ENCODE measurements at places on chromosomes 7 and 10.

- no peak for DNase-seq
Measured at GRCh38 chr7:111568870-111569462, 6.7 kb upstream of the IMMP2L start.

DNA sequence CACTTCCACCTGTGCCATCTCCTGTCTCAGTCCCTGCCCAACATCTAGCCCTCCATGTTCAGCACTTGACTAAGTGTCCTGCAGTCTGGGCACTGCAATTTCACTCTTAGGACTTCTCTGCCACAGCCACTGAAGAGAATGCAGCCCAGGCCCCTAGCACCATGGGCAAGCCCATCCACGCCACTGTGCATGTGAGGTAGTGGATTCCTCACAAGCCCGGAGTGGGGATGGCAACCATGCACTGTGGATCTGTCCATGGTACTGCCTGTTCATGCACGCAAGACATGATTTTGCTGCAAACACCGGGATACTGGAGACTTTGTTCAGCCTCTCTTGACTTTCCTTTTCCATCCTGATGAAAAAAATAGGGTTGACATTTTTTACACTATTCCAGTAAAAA is 12.3 kb downstream of the DDC start:
- no peak for DNase-seq

DNA sequence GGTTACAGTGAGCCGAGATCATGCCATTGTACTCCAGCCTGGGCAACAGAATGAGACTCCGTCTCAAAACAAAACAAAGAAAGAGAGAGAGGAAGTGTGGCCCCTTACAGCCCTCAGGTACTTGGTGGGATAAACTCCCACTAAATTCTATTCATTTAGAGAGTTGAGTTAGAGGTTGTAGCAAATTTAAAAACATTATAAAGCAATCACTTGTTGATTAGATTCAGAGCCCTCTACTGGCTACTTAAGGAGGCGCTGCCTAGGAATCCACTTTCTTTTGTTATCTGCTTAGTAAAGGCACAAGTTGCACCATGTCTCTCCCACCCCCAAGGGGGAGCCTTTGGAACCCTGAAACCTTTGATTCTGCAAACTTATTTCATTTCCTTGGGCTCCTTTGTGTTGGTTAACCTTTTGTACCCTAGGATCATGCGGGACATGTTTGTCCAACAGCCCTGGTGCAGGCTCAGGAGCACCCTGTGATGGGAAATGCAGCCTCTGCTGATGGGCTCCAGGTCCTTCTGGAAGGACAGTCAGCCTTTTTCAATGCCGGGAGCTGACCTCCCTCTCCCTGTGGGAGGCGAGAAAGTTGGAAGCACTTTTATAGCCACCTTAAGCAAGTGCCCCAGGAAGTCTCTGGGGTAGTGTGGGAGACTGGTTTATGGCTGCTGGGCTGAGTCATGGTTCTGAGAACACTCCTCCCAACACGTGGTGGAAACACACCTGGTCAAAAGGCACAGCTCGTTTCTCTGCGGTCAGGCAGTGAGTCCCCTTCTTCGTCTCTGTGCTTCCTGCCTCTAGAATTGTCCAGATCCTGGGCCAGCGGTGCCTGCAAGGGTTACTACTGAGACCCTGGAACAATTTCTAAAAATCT is 2.3 kb downstream of the HKDC1 start:
- DNase-seq, result peak; percentile 97

GRCh38 chr10:69865450-69865849 is 63.7 kb downstream of the COL13A1 start:
- DNase-seq, result no peak

- DNase-seq, result peak; percentile 67
Measured at GRCh38 chr10:28179006-28179742, 123.7 kb downstream of the MPP7 start.

DNA sequence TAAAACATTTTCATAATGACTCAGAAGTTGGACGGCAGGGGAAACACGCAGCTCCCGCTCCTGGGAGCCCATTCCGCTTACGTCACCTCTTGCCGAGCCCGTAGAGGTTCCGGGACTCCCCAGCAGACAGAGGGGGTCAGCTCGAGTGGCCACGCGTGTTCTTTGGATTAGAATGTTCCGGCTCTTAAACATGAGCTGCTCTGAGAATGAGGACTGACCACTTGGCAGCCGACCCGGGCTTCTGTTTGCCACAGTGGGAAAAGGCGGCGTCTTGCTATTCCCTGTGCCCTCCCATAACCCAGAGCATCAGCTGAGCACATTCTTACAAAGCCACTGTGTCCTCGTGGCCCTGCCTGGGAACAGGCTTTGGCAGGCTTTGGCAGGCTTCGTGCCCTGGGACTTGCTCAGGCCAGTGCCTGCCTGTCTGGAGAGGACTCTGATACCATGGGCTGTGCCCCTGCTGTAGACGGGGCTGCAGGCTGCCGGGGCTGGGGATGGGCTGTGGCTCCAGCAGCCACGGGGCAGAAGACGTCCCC is 40.1 kb downstream of the PFKP start:
- no peak for DNase-seq

- DNase-seq, result no peak
Measured at GRCh38 chr7:45147858-45148652, 9.5 kb upstream of the RAMP3 start.

DNA sequence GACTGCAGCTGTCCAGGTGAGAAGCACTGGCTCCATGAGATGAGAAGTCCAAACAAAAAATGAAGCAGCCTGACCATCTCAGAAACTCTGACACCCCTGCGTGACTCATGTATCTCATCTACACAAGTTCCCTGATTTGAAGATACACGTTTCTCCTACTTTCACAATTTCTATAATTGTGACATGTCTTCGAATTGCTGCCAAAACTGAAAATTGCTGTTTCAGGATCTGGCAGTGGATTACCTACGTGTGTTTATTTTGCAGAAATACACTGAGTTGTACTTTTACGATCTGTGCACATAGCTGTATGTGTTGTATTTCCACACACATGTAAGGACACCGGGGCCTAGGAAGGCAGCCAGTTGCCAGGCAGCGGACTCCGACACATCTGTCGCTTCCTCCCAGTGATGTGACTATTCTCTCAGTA is 53.2 kb downstream of the LARP4B start:
- no peak for DNase-seq

- no peak for DNase-seq
Measured at GRCh38 chr7:74344132-74344496, 54.9 kb downstream of the CLIP2 start.

DNA sequence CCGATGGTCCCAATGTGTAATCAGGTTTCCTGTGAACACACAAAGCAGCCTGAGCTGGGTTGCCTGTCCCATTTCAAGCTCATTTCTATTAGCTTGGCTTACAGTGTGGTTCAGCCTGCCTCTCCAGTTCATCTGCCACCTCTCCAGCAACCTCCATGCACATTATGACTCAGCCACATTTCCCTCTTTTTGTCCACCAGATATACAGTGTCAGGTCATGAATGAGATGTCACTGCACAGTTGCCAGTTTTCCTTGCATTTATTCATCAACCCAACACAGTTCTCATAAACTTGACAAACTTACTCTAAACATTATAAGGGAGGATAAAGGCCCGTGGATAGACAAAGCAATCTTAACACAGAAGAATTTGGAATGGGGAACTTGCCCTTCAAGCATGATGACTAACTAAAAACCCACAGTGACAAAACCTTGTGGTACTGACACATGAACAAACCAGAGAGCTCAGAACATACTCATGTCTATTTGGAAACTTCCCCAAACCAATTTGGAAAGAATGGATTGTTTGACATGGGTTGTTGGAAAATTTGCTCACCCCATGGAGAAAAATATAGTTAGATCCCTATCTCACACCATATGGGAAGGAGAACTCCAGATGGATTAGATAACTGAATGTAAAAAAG is 2.5 kb upstream of the CFAP58 start:
- no peak for DNase-seq

GRCh38 chr7:70384024-70384423 is 747.9 kb upstream of the GALNT17 start:
- no peak for DNase-seq

DNA sequence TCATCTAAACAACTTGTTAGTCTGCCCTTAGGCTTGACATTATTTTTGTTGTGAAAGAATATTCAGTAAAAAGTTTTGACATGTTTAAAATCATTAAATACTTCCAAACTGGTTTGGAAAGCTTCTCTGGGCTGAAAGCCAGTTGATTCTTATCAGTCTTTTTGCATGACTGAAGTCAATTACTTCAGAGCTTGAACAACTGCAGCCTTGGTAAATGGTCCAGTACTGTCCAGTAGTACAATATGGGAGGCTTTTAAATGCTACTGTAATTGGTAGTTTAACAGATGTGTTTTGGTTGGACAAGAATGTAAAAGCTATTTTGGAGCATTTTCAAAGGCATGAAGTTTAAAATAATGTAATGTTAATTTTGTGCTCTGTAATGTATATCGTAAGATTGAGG is 103.4 kb downstream of the SDK1 start:
- DNase-seq, result no peak

GRCh38 chr10:109991266-109991855 is 16.4 kb upstream of the ADD3 start:
- no peak for DNase-seq

GRCh38 chr10:86207226-86207625 is 159.4 kb downstream of the GRID1 start:
- no peak for DNase-seq

- DNase-seq, result peak; percentile 77
Measured at GRCh38 chr10:50431791-50432190, 180.5 kb upstream of the ASAH2 start.

DNA sequence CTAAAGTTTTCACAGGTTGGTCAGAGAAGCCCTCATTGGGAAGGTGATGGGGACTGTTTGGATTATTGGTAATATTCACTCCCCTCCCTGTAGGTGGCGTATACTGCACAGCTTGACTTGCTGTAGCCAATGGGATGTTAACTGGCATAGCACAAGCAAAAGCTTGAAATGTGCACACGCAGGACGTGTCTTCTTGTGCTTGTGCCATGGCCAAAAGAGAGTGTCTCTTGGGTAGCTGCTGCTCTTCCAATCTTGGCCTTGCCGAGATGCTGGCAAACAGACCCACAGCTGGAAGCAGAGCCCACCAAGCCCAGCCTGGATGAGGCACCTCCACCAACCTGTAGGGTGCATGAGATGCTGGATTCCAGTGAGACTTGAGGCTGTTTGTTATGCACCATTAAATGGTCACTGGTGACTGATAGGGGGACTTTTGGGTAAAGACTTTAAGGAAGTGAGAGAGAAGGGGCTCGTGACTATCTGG is 266.0 kb downstream of the GRID1 start:
- peak; percentile 49 for DNase-seq

GRCh38 chr10:100114460-100114859 is 32.8 kb upstream of the CPN1 start:
- DNase-seq, result no peak

DNA sequence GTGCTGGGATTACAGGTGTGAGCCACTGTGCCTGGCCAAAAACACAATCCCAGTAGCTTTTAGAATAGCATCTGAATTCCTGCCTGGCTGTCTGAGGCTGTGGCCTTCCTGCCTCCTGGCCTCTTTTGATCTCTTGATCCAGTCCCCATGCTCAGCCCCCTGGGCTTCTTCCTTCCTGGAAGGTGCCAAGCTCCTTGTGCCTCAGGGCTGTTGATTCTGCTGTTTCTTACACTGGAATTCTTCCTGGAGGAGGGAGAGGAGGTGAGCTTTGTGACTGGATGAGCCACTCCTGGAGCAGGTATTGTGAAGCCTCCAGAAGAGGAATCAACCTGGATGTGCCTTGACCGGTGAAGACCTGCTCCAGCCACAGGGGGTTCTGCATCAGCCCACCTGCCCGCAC is 17.3 kb upstream of the MKI67 start:
- no peak for DNase-seq

- DNase-seq, result no peak
Measured at GRCh38 chr7:45888993-45889366, 692 bp downstream of the IGFBP1 start.

GRCh38 chr7:98795741-98796493 is 73.9 kb downstream of the TMEM130 start:
- DNase-seq, result no peak

DNA sequence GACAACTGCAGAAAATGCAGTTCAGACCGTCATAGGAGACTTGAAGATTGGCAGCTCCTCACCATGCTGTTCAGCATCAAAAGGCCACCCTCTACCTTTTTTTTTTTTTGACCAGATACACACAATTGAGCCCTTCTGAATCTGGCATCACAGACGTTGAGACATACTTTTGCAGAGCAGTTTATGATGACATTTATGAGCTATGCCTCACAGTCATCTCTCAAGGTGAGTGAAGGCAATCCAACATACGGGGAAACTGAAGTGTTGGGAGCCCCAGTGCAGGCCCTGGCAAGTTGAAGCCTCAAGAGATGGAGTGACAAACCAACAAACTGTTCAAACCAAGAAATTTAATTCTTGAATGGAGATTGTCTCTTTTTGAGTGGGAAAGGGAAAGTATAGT is 83.6 kb upstream of the DLX6 start:
- DNase-seq, result no peak

DNA sequence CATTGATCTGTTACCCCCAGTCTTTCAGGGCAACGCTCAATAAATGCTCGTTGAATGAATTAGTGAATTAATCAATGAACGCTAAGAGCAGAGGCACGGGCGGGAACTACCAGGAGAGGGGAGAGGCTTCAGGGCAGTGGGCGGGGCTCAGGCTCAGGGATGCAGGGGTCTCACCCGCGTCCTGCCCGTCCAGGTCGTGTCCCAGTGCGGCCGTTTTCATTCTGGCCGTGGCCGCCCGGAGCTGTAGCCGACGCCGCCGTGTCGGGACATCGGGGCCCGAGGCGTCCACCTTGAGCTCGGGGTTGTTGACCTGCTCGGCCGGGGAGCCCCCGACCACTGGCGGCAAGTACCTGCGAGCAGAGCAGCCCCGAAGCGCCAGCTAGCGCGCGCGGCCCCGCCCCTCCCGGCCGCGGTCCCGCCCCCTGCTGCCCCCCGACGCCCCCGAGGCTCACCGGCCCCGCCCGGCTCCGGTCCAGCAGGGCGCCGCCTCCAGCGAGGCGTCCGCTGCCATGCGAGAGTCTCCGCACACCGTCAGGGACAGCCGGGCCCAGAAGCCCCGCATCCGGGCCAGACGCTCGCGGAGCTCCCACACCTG is 2.8 kb upstream of the GAL3ST4 start:
- no peak for DNase-seq

GRCh38 chr10:122814493-122814892 is 31.2 kb downstream of the CUZD1 start:
- DNase-seq, result no peak

DNA sequence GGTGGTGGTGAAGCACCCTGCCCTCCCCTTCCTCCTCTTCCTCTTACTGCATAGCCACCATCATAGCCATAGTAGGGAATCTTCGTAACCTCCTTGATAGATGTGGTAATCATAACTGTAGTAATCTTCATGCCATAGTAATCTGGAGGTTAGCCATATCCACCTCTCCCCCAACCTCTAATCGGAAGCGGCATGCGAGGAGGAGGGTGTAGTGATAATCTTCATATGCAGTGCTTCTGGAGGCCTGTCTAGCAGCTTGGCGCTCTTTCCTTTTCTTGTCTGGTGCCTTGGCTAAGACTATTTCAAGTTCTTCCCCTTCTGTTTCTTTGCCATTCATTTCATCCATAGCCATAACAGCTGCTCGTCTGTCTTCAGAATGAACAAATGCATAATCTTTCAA is 90.9 kb downstream of the MLLT10 start:
- no peak for DNase-seq
